ENCODE measurements at places on chromosomes 2 and 18. TPM values are rescaled to one million over a fixed set of nuclear protein-coding genes. Genes with fewer than 3 reads are reported as not detected.

The MEIS1 gene
- 9.0 TPM for total RNA-seq

DNA sequence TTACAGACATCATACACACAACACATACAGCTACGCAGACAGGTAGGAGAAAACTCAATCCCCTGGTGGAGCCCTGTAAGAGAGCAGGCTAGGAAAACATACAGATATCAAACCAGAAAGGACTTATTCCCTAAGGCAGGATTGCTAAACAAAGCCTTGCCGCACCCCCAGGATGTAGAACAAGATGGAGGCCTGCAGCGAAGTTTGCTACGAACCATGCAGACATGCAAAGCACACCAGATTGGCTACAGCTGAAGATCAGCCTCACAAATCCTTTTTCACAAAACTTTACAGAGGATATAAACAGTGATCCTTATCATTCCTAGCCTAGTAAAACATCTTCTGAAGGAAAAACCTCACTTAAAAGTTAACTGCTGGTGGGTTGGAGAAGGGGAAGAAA lies 28.3 kb downstream of the C18orf54 start:
- DNase-seq: no peak

The COLEC12 gene
- 0.04 TPM for total RNA-seq

GRCh38 chr2:102129951-102130646 lies 12.4 kb upstream of the IL1R1 start:
- DNase-seq: no peak

The ZC3H6 gene
- total RNA-seq: 2.6 TPM

DNA sequence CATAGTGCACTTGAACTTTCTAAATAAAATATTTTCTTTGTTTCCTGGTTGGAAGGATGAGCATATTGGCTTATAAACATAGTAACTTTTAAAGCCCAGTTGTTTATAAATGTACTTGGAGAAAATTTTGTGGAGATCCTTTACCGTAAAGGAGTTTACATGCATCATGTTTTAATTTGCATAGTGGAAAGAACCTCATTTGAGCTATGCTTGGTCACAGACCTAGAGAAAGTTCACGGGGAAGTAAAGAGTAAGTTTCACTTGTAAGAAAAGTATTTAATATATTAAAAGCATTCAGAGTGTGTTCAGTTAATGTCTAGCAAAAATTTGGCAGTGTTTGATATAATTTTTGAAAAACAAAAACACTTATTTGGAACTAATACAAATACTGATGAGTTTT lies 45.3 kb downstream of the PIKFYVE start:
- DNase-seq: no peak

DNA sequence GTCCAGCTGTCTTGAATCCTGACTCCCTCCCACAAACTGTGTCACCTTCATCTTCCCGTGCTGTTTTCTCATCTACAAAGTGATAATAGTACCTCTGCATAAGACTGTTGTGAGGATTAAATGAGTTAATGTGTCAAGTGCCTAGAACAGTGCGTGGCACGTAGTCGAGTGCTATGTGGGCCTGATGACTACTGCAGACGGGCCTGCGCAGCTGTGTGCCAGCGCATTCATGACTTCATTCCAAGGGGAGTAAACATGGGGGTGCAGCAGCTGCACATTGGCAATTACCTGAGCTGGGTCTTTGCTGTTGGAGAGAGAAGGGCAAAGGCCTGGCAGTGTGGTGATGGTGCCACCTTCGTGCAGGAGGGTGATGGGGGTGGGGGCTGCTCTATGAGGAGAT lies 5.0 kb downstream of the TEX44 start:
- DNase-seq: no peak

DNA sequence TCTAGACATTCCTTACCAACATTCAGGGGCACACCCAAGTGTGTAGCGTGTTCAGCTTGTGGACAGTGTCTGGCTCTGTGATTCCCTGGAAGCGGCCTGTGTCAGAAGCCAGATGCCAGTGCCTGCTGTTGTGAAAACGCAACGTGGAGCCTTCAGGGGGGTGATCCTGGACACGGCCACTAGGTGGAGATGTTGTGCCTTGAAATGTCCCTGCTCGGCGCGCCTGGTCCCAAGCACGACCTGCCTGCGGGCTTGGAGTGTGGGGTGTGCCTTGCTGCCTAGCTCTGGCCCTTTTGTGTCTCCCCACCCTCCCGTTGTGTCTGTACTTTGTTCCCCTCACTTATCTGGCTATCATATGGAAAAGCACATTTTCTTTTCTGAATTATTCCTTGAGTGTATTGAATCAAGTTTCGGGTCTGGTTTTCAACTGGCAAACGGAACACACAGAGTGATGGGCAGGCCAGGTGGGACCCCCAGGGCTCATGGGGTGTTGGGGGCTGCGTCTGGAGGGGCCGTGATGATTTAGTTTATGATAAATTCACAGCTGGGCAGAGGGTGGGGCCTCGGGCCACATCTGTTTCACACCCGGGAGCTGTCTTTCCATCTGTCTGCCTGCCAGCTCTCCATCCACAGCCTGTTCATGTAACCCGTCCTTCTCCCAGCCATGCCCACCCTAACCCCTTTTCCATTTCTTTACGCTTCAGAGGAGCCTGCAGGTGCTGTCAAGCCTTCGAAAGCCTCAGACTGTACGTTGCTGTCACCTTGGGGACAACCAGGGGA lies 95.5 kb downstream of the DYSF start:
- DNase-seq: peak; percentile 81

GRCh38 chr2:86366651-86367498 lies 29.4 kb upstream of the REEP1 start:
- DNase-seq: no peak

GRCh38 chr2:10802657-10803056 lies 9.9 kb downstream of the PDIA6 start:
- no peak for DNase-seq

GRCh38 chr18:34158881-34159690 lies 65.6 kb downstream of the NOL4 start:
- DNase-seq: no peak

GRCh38 chr18:58567453-58568196 lies 61.3 kb downstream of the ALPK2 start:
- DNase-seq: no peak

- DNase-seq: no peak
Observed at GRCh38 chr2:237282568-237283128, 131.3 kb downstream of the COL6A3 start.

- DNase-seq: no peak
Observed at GRCh38 chr2:73239776-73240175, 5.7 kb downstream of the CCT7 start.

DNA sequence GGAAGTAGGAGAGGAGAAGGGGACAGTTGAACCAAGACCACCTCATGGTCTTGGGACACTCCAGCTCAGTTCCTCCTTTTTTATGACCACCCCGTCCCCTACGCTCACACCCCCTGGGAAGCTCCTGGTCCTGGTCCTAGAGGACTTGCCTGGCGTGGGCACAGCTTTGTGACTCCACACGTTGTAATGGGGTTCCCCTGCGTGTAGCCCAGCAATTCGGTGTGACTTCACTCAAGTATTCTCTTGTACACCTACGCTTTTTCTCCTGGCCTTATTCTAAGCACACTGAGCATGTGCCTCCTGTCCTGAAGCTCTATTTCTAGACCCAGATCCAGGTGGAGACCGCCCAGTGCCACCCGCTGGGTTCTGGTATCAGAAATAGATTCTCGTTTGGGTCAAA lies 36.1 kb upstream of the B3GNT7 start:
- no peak for DNase-seq

The STARD6 gene
- total RNA-seq: not detected

The XIRP2 gene
- total RNA-seq: 0.07 TPM

The LYPD6 gene
- not detected for total RNA-seq

GRCh38 chr2:25619185-25619584 lies 54.2 kb downstream of the DTNB start:
- DNase-seq: no peak

The PRLH gene
- total RNA-seq: not detected

The CHST10 gene
- total RNA-seq: 19.3 TPM

The MREG gene
- total RNA-seq: 3.8 TPM

- DNase-seq: no peak
Observed at GRCh38 chr2:42996528-42996927, 204.1 kb upstream of the HAAO start.

GRCh38 chr18:50373561-50374219 lies 1.2 kb upstream of the SKA1 start:
- DNase-seq: no peak

GRCh38 chr2:54723996-54724559 lies 616 bp downstream of the EML6 start:
- DNase-seq: no peak

Data from K562 (cell line).